Progenitor cell of endocrine pancreas (in vitro differentiated cells): ENCODE measurements at places on chromosomes 13 and 19. TPM values are rescaled to one million over a fixed set of nuclear protein-coding genes. Genes with fewer than 3 reads are reported as not detected.

SYNGR4 gene
- not detected in 2 replicates for total RNA-seq

DNA sequence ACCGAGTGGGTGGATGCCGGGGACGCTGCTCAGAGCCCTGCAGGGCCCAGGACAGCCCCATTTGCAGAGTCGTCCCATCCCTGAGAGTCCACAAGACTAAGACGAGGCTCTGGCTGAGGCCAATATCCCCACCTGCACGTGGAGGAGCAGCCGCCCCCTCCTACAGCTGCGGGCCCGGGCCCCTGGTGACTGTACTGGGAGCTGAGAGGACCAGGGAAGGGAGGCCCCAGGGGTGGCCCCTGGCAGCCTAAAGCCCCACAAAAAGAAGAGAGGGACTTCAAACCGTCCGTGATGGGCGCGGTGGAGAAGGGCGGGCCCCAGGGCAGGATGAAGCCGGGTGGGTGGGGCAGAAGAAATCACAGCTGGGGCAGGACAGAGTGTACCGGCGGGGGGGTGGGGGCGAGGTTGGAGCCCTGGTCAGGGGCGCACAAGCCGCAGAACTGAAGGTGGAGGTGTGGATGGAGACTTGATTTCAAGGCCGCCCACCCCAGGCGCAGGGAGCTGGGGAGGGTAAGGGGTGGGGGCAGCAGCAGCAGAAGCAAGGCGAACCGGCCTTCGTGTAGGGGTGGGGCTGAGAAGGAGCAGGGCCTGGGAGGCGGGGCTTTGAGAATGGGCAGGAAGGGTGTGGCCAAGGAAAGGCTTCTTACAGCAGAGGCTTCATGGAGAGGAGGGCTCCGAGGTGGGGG is 12.9 kb downstream of the CFD start:
- DNase-seq, result no peak

DNA sequence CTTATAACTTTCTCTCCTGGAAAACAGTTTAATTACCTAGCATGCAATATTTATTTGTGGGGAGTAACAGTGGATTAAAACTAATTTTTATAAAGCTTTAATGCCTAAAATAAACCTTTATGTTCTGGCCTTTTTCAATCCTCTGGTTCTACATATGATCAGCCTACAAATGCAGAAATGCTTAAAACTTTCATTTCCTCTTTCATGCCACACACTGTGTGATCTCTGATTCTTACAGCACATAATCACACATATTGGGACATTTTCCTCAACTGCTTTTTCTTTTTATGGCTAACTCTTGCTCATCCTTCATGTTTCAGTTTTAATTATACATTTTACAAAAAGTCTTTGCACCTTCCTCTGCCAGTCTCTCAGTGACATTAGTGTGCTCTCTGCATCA is 910.8 kb upstream of the SLITRK6 start:
- no peak for DNase-seq

DNA sequence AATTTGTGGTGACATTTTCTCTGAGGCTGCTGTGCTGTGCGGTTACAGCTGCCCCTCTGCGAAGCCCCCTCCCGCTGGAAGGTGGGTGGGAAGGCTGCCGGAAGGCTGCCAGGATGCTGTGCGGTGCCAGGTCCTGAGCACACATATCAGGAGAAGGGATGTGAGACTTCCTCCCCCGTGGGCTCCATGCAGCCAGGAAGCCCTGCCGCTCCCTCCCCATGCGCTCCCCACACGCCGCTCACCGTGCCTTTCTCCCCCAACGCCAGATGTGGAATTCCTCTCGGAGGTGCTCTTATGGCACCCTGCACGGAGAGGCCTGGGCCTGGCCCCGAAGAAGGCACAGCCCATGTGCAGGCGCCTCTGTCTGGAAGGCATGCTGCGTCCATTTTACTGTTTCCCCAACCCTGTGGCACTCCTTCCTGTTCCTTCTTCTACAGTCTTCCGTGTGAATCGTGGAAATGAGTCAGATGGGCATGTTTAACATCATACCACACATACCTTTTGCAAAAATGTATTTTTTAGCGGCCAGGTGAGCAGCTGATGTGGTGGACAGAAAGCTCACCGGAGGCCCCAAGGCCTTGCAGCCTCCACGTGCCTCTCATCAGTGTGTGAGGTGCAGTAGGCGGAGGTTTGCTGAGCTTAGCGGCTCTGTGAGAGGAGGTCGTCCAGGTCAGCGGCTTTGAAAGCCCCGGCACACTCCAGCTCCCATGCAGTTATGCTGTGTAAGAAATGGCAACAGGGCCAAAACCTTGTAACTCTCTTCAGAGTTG is 88.0 kb downstream of the ATP11A start:
- no peak for DNase-seq

KPTN gene
- total RNA-seq, result 29.9 and 30.5 TPM in 2 replicates

KCNN4 gene
- 0.31 and 0.34 TPM in 2 replicates for total RNA-seq

DNA sequence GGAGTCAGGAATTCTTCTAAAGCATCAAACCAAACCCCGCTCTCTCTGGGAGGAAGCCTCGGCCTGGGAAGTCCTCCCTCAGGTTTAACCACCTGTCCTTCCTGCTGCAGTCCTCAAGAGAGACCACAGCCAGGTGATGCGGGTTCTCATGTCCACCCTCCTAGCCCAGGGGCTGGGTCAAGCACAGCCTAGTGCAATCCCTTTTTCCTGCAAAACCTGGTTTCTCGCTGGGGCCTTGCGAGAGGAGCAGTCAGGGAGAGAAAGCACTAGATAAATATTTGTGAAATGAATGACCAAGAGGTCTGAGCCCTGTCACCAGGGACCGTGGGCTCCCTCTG is 2.4 kb downstream of the SLC8A2 start:
- no peak for DNase-seq

KLK14 gene
- 0.62 and 0.89 TPM in 2 replicates for total RNA-seq

COX7A1 gene
- total RNA-seq, result not detected in 2 replicates

DNA sequence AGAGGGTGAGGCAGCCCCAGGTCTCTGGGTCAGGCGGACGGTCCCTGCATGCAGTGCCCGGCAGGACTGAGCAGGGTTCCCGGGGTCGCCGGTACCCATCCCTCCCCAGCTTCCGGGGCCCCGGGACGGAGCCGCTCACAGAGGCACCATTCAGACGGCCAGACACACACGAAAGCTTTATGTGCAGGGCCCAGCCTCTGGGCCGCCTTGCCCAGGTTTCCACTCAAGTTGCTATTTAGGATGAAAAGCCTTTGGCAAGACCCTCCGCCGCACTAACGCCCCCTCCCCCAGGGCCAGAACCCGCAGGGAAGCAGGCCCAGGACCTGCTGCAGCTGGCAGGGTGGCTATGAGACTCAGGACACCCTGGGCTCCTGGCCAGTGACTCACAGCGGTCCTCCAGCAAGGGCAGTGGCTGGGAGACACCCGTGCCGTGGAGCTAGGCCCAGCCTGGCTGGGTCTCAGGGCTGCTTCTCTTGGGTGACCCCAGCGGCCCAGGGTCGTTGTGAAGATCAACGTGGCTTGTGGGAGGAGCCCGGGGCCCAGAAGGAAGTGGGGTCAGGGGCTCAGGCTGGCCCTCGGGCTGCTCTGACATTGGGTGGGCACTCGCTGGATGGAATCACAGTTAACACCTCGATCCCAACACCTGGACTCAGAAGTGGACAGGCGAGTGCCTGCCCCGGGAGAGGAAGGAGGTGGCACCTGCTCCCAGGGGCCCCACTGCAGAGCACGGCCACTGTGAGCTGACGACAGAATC is 4.8 kb downstream of the C19orf25 start:
- no peak for DNase-seq

GRCh38 chr13:31824705-31825517 is 85.6 kb downstream of the RXFP2 start:
- no peak for DNase-seq

- DNase-seq, result no peak
Measured at GRCh38 chr19:40689339-40690049, 957 bp downstream of the NUMBL start.

DNA sequence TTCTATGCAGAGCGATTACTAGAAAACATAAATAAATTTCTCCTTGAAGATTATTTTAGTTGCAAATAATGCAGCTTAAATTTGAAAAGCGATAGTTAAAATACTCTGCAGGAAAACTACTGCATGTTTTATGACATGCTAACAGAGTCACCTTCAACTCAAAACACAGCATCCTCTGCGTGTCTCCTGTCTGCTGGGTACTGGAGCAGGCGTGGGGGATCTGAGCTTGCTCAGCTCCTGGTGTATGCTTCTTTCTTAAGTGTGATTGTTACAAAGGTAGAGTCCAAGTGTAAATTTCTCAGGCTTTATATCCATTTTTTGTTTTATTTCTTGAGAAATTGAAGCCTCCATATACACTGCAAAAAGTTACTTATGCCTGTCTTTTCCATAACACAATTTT is 15.3 kb downstream of the SPATA13 start:
- no peak for DNase-seq

ZNF491 gene
- 5.4 and 6.5 TPM in 2 replicates for total RNA-seq

ZFR2 gene
- 3.5 and 3.9 TPM in 2 replicates for total RNA-seq

DNA sequence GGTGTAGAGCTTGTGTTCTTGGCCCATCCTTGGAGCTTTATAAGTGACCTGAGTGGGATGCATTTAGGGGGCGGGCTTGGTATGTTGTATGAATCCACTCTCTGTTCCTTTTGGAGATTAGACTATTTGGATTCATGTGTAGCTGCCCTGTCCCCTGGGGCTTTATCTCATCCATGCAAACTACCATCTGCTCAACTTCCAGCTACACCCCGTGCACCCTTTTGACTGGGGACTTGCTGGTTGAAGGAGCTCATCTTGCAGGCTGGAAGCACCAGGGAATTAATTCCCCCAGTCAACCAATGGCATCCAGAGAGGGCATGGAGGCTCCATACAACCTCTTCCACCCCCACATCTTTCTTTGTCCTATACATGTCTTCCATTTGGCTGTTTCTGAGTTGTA is 6.1 kb downstream of the CLEC4M start:
- no peak for DNase-seq

DNA sequence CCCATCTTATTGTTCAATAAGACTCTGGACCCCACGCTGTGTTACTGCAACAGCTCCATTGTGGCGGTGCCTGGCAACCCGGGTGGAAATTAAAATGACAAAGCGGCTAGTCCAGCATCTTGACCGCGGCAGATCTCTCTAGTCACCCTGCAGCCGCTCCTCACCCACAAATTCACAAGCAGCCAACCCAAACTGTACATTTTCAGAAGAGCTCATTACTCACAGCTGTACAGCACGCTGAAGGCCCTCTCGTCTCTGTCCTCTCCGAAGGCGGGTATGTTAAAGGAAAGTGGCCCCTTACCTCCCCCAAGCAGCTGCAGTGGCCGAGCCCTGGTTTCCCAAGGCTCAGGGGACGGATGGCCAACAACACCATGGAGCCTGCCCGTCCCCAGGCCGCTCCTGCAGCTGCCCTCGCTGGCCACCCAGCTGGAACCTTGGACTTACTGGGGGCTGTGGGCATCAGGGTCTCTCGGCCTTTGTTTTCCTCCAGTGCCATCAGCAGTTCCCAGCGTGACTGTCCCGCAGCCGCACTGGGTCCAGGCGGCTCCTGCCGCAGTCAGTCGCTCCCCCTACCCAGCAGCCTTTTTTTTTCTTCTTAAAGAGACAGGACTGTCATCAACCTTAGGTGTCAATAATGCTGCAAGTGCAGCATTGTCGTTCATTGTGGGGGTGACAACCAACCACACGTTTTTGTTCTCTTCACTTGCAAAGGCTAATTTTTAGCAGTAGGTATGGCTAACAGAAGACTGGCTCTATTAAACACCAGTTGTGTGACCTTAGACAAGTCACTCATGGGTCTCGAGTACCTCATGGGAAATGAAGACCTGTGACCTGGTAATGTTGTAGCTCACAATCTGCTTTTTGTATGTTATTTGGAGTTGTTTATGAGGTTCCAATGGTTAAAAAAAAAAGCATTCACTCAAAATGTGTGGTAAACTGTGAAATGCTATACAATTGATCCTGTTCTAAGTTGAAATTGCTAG is at the start of gene SACS:
Gene SACS, minus strand, starts transcription at position 532 of the 983 bp plus-strand sequence. CDS start 22,463 bp downstream, outside the sequence.
- DNase-seq, result no peak

GRCh38 chr13:90787007-90787406 is 560.5 kb upstream of the MIR17HG start:
- DNase-seq, result no peak

GRCh38 chr19:49799798-49800376 is 13.2 kb downstream of the FUZ start:
- no peak for DNase-seq

DNA sequence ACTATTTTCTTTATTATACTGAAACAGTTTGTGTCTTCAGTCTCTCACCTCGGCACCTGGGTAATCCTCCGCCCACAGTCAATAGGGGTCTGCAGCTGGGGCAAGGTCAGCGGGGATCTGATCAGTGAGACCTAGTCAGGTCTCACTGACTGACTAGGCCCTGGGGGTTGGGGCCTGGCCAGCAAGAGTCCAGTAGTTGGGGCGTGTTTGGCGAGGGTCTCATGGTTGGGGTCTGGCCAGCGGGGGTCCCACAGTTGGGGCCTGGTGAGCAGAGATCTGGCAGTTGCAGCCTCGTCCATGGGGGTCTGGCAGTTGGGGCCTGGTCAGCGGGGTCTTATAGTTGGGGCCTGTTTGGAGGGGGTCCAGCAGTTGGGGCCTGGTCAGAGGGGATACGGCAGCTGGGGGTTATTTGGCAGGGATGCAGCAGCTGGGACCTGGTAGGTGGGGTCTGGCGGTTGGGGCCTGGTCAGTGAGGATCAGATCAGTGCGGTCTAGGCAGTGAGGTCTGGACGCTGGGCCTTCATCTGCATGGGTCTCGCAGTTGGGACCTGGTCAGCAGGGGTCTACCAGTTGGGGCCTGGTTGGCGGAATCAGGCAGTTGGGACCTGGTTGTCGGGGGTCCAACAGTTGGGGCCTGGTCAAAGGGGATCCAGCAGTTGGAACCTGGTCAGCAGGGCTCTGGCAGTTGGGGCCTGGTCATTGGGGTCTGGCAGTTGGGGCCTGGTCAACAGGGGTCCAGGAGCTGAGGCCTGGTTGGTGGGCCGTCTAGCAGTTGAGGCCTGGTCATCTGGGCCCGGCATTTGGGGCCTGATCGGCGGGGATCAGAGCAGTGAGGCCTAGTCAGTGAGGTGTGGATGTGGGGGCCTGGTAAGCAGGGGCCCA is 61.1 kb upstream of the TPM4 start:
- DNase-seq, result no peak

- DNase-seq, result no peak
Measured at GRCh38 chr13:98349731-98350305, 172.7 kb upstream of the RNF113B start.

IPO5 gene
- total RNA-seq, result 202 and 208 TPM in 2 replicates

GRCh38 chr13:84668637-84669036 is 786.4 kb upstream of the SLITRK1 start:
- DNase-seq, result no peak

PBX4 gene
- 5.0 and 5.2 TPM in 2 replicates for total RNA-seq

- no peak for DNase-seq
Measured at GRCh38 chr19:35341006-35341405, 6.7 kb upstream of the FFAR1 start.

DNA sequence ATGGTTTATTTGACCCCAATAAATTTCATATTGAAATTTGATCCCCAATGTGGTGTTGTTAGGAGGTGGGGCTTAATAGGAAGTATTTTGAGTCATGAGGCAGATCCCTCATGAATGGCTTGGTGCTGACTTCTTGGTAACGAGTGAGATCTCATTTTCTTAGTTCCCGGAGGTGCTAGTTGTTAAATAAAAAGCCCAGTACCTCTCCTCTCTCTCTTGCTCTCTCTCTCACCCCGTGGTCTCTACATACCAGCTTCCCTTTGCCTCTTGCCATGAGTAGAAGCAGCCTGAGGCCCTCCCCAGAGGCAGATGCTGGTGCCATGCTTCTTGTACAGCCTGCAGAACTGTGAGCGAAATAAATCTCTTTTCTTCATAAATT is 39.4 kb upstream of the KATNAL1 start:
- DNase-seq, result no peak
